ENCODE measurements at places on chromosomes 4 and X.

- no peak for DNase-seq
Measured at GRCh38 chrX:7247346-7247745, 99.4 kb upstream of the PUDP start.

DNA sequence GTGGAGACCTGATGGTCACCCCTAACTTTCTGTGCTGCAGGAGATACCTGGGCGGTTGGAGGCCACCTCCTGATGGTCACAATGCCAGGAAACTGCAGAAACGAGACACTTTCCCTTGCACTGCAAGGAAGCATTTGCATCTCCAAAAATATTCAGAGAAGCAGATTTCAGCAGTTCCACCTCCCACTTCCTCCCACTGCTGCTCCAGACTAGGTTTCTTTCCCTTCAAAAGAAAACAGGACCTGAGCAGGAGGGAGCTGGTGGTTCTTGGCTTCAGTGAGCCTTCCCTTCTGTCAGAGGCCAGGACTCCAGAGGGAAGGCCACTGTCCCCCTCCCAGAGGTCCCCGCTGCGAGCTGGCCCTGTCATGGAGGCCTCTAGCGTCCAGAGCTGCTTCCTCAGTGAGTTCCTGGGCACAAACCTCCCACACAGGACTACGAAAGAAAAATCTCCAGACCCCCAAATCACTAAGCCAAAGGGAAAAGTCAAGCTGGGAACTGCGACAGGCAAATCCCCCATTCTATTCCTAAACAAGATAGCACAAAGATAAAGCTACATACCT lies 35.9 kb downstream of the GPM6B start:
- no peak for DNase-seq

GRCh38 chrX:19825271-19825670 lies 62.1 kb downstream of the SH3KBP1 start:
- no peak for DNase-seq

- no peak for DNase-seq
Measured at GRCh38 chr4:64940698-64941097, 531.4 kb upstream of the TECRL start.

- DNase-seq, result no peak
Measured at GRCh38 chr4:79267671-79268070, 58.2 kb downstream of the NAA11 start.

DNA sequence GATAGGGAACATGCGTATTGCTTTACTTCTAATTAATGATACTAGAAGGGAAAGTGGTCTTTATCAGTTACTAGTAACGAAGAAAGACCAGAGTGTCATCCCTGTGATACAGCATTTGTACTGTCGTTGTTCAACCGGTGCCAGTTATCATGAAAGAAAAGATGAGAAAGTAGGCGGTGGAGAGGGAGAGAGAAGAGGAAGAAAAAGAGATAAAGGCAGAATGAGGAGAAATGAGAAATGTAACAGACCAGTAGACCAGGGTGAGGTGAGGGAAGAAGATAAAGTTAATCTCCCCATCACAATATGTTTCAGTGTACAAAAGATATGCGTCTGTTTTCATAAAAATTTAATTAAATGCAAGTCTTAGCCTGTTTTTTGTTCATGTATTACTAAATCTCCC lies 135.2 kb upstream of the HPGD start:
- DNase-seq, result no peak

DNA sequence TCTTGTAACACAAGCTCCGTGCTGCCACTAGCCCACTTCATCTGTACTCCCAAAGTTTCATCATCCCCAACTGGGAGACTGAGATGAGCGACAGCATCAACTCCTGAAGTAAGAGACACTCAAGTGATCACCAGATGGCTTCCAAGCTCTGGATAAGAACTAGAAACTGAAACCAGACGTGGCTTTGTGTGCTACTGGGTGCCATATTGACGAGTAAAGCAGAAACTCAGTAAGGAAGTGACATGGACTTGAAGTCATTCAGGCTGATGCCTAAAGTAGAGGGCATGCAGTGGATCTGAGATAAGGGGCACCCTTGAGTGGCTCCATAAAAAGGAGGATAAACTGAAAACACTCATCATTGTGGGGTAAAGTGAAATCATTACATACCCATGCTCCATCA lies 72.4 kb downstream of the PCYT1B start:
- DNase-seq, result no peak

- DNase-seq, result no peak
Measured at GRCh38 chr4:176323511-176324160, 3.9 kb downstream of the SPCS3 start.

- DNase-seq, result no peak
Measured at GRCh38 chr4:174377613-174378012, 93.9 kb downstream of the CEP44 start.

- DNase-seq, result no peak
Measured at GRCh38 chrX:72141372-72142004, 9.8 kb upstream of the RTL5 start.

DNA sequence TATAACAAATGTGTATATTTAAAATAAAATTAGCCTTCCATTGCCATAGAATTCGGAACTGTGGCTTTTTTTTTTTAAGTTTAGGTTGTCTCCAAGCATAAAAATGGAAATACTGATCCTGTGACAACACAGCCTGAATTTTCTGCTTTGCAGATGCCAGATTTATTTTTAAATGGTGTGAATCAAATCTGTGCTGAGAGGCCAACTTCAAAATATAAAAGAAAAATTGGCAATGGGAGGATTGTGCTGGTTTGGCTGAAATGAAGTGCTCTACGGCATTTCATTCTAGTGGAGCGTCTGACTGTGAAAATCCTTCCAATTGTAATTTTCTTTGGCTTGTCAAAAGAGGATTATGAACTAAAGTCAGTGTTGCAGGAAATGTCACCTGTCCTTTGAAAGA lies 580.3 kb upstream of the ZFP42 start:
- no peak for DNase-seq

GRCh38 chr4:2284161-2284933 lies 22.4 kb upstream of the MXD4 start:
- no peak for DNase-seq

- DNase-seq, result peak; percentile 2
Measured at GRCh38 chrX:4547213-4547836, 833.9 kb upstream of the PRKX start.

DNA sequence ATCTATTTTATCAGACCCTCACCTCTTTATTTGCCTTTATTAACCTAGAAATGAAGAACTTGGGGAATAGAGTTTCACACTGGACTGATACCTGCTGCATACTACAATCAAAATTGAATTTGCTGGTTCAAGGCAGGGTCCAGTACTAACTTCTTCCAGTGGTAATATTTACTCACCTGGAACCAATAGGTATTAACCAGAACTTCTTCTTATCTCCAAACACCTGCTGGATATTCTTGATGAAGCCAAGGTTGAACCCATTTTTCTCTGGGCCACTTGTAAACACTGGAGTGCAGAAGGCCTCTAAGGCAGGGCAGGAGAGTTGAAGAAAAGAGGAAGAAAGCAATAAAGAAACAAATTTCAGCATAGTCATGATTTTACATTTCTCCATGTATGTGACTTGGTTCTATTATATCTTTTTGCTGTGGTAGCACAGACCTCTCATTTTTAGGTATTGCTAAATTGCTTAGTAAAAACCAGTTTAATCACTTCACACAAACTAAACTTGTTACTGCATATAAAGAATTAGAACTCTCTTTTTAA lies 101.1 kb downstream of the ZDHHC15 start:
- no peak for DNase-seq

- no peak for DNase-seq
Measured at GRCh38 chr4:94333866-94334265, 8.8 kb downstream of the HPGDS start.

DNA sequence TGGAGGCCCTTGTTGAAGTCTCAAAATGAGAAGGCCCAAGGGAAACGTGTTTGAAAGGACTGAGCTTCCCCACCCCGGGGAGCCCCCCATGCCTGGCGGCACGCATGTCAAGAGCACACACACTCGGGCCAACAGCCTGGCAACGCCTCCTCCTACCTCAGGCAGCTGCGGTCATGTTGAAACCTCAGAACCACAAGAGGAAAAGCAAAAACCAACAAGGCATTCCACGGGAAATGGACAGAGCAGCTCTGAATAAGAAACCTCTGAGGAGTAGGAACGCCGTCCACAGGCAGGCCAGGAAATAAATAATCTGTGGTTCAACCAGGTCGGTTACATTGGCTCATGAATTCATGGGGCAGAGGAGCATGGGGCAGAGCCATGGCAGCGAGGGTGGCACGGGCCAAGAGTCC lies 95.7 kb upstream of the AFAP1 start:
- no peak for DNase-seq

GRCh38 chr4:84494076-84494475 lies 5.0 kb downstream of the NKX6-1 start:
- DNase-seq, result no peak

GRCh38 chr4:139154538-139154937 lies 22.5 kb downstream of the ELF2 start:
- DNase-seq, result no peak

GRCh38 chr4:139785356-139785755 lies 119.7 kb downstream of the MGST2 start:
- DNase-seq, result no peak

GRCh38 chr4:169060391-169061091 lies 50.5 kb upstream of the CBR4 start:
- no peak for DNase-seq

- DNase-seq, result no peak
Measured at GRCh38 chrX:41245641-41246040, 88.3 kb upstream of the DDX3X start.

DNA sequence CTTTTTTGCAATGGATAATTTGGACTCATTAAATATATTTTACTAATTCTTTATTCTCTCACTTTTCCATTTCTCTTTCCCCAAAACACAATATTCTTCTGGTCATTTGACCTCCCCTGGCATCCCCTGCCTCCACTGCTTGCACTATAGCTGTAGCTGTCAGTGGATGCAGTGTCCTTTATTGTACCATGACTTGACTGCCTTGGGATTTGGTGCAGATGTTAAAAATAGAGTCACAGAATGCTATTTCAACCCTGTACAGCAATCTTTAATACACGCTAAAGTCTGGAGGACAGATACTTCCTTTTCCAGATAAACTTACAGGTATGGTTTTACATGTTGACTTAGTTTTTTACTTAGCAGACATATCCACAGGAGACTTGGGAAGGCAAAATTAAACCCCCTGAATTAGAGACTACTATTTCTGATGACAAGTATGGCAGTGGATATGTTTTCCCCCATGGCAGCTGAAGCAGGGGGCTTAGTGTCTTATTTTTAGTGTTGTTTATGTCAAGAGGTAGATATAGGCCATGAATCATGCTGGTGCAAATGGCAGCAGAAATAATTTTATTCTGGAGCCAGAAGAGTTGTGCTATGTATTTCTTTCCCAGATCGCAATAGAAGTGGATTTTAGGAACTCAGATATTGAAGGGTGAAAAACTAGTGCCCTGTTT lies 461.4 kb downstream of the NAF1 start:
- DNase-seq, result no peak

GRCh38 chr4:155795991-155796390 lies 37.2 kb downstream of the GUCY1B1 start:
- no peak for DNase-seq

All from stimulated activated CD4-positive, alpha-beta T cell treated with anti-CD3 and anti-CD28 coated beads, TNF-alpha, amount 100 ng/mL, for 1 hour (primary cell).